Kasumi-1 (cell line): ENCODE measurements at places on chromosomes 16 and 17.

DNA sequence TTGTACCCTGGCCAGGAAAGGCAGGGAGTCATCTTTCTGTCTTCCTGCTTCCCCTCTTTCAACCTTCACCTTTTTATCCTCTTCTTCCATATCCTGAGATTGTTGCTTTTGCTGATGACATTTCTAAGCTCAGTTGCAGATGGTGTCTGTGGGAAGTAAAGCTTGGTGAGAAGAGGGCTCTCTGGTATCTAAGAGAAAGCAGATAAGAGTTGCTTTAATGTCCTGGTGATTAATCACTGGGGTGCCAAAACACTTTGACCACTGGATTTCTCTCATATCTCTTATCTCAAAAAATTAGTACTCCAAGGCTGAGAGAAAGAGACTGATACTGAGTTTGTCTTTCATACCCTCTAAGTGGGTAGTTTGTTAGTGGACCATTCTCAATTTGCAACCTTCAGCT lies 71.3 kb downstream of the NEUROD2 start:
- no peak for DNase-seq

GRCh38 chr16:69644790-69645189 lies 79.0 kb downstream of the NFAT5 start:
- DNase-seq, result no peak

- no peak for DNase-seq
These were observed 253.9 kb downstream of the RBFOX3 start for GRCh38 chr17:79356839-79357447.

GRCh38 chr16:89308391-89309333 lies 91.2 kb downstream of the ZNF778 start:
- DNase-seq, result no peak

- DNase-seq, result no peak
These were observed 9.3 kb upstream of the RNF135 start for GRCh38 chr17:30961209-30962188.

DNA sequence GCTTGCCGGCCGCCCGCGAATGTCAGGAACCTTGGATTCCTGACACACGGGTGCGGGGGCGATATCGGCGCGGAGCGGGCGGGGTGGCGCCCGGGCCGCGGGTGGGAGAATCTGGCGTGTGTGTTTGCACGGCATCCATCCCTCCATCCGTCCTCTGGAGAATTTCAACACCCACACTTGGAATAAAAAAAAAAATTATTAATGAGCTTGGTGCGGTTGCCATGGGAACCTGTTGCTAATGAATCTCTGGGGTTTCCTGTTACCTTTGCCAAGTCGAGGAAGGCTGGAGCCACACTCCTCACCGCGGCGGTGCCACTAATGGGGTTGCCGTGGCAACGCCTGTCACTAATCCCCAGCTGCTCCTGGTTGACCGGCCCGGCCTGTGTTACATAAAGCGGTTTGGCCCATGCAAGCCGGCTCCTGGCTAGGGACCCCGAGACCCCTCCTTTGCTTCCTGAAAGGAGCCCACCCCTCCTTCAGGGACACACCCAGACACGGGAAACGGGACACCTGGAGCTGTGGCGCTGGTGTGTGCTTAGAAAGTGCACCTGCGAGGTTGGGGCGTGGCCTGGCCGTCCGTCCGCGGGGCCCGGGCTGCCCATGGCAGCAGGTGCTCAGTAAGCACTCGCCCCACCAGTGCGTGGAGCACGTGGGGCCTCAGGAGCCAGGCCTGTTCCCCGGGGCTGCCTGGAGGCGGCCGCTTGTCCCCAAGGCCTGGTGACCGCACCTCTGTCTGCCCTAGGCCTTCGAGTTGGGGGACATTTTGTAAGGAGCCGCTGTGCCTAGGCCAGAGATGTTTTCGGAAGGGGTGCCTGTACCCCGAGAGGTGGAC lies 14.6 kb downstream of the CACNA1H start:
- no peak for DNase-seq
